KBM-7 (cell line): ENCODE measurements at places on chromosomes 13 and 19.

DNA sequence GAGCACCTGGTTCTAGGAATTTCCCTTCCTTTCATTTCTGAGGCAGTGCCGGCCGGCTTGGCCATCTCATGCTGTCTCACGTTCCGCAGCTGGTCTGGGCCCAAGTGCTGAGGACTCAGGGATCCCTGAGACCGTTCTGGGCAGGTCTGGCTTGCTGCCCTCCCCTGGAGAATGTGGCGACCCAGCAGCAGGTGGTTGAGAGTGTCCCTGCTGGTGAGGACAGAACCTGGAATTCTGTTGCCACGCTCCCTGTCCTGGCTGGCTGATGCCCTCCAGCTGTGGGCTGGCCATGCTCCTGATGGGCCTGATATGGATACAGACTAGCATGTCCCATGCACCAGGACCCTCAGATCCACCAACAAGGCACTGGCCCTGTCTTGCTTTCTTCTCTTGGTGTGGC is 114.0 kb upstream of the C1QTNF9B start:
- DNase-seq, result no peak

DNA sequence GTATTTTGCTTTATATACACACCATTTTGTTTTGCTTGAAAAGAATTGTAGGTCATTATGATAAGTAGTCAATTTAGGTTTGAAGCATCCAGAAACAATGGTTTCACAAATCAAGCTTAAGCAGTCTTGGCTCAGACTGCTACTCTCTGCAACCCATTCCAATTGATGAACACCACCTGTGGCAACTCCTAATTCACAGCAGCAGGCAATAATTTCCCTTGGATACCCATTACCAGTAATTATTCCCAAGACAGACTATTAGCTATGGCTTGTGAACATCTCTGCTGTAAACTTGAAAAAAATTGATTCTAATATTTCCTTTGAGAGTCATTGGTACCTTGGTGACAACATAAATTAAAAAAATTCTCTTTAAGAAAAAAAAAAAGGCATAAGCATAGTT is 299.3 kb upstream of the SLITRK6 start:
- no peak for DNase-seq

GRCh38 chr19:5006201-5006600 is 37.3 kb downstream of the KDM4B start:
- no peak for DNase-seq

DNA sequence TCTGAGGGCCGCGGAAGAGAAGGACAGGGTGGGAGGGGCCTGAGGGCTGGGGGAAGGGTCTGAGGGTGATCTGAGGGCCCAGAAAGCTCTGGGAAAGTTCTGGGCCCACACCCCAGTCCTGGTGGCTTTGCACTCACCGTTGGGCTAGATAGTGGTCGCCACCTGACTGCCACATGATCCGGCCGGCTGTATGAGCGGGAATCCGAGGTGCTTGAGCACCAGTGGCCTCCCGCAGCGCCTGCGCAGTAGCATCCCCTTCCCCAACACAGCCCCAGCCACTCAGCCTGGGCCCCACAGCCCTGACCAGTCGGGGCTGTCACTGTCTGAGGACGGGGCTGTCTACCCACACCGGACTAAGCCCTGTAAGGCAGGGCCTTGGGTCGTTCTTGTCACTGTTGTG is 15.0 kb downstream of the PRODH2 start:
- DNase-seq, result no peak

DNA sequence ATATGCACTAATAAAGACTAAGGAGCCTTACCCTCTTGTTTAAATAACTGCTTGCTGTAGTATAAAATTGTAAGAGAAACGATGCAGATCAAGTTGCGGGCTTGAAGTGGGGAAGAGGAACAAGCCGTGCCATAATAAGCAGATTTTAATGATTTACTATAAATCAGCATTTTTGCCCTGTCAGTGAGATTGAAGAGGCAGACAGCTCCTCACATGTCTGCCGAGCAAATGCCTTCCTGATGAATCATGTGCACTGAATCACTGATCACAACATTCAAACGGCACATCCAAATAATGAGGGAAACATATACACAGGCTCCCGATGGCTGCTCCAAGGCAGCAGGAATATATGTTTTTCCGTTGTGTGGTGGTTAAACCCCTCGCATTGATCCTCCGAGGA is 282.9 kb downstream of the TSHZ3 start:
- DNase-seq, result no peak

- no peak for DNase-seq
These were observed 2210.2 kb upstream of the PCDH20 start for GRCh38 chr13:63625869-63626268.

- no peak for DNase-seq
These were observed 53.0 kb downstream of the GGACT start for GRCh38 chr13:100535426-100536135.

- DNase-seq, result peak; percentile 73
These were observed at the start of gene IL4I1 for GRCh38 chr19:49896863-49897621. IL4I1 (minus strand) TSS chr19:49896887; CDS start chr19:49896160, 727 bp downstream.
